NCI-H2227 treated with DMSO at 0.1 percent for 48 hours (cell line): ENCODE measurements at places on chromosomes 11 and 22.

DNA sequence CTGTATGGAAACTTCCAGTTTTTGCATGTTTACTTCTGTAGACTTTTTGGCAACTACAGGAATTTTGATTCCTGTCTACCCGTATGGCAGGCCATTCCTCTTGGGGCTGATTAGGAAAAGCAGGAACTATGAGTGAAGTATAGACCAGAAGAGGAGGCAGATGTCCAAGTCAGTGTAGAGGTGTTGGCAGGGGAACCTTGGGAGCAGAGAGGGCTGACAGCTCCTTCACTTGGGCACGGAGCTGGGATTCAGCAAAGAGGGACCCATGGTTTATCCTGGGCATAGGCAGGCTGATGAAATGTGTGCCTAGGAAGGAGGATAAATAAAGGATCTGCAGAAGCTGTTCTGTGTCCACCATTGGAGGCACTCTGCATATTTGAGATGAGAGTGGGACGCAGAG lies 33.1 kb downstream of the TREH start:
- DNase-seq: no peak

DNA sequence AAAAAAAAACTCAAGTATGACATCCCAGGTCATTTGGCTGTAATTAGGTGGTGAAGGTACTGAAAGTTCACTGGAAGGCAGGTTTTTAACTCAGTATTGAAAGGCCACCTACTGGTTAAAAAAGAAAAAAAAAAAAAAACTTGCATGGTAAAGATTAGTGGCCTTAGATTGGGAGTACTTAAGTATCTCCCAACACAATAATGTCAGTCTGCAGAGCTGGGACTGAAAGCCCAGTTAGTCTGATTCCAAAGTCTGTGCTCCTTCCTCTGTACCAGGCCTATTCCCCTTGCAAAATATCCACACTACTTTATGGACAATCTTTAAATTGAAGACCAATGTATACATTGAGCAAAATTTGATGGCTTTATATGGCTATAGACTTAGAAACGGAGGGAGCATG lies 85.5 kb downstream of the NOX4 start:
- DNase-seq: no peak

- DNase-seq: no peak
These were observed 17.1 kb upstream of the CCT8L2 start for GRCh38 chr22:16609548-16610261.

DNA sequence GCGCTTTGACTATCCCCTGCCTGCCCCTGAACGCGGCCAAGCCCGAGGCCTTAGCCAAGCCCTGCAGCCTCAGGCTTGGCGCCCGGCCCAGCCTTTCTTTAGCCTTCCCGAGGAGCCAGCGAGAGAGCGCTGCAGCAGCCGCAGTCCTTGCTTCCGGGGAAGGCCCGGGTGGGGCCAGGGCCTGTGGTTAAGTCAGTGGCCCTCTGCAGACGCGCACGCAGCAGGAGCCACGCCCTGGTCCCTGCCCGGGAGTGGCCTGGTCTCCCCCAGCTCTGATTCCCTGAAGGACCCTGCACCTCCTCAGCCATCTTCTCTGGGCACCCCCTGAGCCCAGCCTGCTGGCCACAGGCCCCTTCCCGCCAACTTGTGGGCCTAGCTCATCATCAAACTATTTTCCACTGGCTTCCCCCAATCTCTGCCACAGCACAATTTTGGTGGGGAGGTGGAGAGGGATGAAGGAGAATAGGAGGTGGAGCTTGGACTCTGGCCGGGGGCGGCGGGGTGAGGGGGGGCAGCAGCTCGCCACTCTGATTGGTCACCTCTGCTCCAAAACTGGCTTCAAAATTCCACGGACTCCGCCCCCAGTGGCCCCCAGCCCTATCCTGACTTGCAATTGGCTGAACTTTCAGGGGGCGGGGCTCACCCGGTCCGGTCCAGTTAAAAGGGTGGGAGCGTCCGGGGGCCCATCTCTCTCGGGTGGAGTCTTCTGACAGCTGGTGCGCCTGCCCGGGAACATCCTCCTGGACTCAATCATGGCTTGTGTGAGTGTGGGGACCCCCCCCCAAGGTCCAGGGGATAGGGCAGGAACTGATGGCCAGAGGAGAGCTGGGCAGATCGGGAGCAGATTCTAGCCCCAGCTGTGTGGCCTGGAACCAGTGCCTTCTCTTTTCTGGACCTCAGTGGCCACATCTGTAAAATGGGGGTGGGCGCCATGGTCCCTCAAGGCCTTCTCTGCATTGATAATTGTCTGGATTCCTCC lies at the start of gene LGALS1:
TSS of gene LGALS1 (plus strand) at position 686 of the 979 bp plus-strand sequence. CDS start at position 753, 67 bp downstream.
- DNase-seq: peak; percentile 19

DNA sequence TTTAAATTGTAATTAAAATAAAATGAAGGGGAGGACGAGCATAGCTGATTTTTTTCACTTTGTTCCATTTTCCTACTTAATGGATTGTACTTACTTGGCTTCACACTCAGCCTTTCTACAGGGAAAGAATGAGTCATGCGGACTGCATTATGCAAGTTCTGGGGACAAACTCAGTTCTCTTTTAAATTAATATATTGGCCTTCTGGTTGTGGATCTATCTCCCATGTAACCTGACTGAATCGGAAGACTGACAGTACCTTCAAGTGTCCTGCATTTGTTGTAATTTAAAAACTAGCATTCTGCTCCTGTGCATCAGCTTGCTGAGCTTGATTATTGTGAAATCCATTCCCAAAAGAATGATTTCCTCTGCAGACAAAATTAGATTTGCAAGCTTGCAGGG lies 12.2 kb downstream of the OR8D1 start:
- DNase-seq: no peak

DNA sequence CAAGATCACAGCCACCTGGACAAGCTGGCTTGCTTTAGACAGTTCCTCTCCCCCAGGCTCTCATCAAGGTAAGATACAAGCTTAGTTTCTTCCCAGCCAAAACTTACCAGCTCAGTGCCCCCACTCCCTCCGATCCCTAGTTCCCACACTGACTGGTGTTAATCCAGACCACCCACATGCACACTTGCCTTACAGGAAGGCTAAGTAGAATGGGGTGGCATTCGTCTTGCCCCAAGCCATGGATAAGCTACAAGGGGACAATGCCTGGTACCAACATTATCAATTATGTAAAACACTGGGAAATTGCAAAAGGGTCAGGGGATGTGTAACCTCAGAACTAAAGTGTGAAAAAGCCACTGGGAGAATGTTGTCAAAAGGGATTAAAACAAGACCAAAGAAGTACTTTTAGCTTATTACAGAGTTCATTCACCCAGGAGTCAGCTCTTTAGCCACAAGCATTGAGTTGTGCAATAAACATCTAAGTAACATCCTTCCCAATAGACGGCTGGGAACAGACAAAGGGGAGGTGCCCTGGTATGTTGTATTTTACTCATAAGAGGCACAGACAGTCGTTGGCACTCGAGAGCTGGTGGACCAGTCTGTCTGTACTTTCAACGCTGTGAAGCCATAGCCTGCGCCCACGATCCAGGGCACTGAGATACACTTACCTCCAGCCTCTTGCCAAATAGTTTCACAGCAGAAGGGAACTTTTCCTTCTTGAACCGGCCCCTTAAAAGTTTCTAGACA lies 1.1 kb downstream of the DHCR7 start:
- no peak for DNase-seq

DNA sequence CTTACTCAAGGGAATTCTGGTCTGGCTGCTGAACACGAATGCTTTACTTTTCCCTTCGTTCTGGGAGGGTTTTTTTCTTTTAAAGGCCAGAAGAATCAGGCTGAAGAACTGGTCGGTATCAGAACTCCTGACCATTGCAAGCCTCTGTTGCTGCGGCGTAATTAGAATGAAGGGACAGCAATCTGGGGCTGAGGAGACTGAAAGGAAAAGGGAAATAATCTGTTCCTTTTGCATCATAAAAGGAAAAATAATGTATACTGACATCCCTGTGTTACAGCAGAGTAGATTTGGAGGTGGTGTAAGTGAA lies 670 bp downstream of the SC5D start:
- no peak for DNase-seq

DNA sequence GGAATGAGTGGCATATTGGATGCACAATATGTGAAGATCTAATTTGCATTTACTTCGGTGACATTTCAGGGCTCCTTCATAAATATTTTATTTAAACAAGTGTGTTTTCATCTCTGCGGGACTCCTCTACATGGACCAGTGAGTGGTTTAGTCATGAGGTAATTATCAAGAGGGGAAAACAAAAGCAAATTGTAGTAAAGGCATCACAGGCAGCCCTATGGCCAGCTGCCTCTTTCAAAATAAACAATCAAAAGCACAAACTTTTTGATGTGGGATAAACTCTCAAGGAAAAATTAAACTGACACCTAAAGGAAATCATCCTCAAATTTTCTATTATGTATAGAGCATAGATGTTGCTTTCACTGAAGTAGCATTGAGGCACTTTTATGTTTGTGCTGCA lies 6.0 kb downstream of the SYT9 start:
- no peak for DNase-seq

DNA sequence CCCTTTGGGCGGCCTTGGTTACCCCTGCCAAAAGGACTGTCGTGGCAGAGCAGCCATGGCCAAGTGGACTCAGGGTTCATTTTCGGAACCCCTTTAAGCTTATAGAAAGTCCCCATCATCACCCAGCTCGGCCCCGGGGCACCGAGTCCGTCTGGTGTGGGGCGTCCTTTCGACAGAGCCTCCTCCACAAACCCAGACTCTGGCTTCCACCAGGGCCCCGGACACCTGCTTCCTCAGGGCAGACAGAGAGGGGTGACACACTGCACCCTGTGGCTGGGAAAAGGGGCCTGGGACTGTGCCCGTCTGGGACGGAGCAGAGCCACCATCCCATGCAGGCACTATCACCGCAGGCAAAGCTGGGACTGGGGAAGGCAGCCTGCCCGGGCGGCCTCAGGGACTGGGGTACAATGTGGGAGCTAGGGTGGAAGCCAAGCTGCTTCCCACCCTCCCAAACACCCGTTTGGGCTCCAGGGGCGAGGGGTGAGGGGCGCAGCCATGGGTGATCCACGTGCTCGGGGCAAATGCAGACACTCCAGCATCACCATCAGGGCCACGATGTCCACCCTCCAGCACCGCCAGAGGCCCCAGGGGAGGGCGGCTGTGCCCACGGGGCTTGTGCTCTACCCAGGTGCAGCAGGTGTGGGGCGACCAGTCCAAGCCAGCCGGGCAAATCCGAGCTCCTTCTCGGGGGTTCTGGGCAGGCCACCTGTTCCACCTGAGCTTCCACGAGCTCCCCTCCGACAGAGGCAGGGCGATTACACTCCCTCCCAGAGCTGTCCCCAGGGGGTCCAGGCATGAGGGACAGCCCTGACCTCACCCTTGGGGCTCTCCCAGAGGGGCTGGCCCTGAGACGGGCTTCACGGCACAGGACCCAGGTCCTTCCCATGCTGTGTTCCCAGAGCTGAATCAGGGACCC lies 11.7 kb upstream of the MRPL23 start:
- no peak for DNase-seq

GRCh38 chr22:48941033-48941902 lies 886.4 kb downstream of the BRD1 start:
- no peak for DNase-seq

- DNase-seq: no peak
These were observed 514.9 kb downstream of the BUD13 start for GRCh38 chr11:116257883-116258282.

GRCh38 chr11:95989076-95989605 lies 65.2 kb upstream of the MTMR2 start:
- no peak for DNase-seq

DNA sequence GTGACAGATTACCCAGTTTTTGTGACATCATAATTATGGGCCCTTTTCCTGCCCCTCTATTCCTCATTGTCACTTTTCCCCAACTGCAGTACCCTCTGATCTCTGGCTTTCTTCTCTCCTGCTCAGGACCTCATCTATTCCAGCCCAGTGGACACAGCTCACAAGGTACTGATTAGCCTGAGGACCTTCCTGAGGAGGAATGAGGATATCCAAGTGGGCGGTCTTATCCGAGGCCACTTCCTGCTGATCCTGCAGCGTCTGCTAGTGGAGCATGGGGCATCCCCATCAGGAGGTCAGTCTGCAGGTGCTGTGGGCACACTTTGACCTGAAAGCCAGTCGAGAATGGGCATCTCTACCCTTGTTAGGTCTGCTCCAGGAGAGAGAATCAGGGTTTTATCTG lies 24.5 kb upstream of the CCDC134 start:
- no peak for DNase-seq

DNA sequence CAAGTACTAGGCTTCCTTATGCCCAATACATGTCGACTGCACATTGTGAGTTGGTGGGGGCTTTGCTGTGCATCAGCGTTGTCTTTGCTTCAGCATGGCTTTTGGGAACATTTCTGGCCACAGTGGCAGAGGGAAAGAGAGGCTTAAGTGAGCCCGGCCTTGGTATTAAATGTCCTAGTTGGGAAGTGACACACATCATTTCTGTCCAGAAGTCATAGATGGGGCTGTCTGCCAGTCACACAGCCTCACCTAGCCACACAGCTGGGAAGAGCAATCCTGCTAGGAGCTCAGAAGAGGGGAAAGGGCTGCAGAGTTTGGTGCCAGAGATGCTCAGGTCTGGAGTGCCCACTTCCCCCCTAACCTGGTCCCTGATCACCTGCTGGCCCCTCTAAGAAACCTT lies 27.6 kb downstream of the TREH start:
- no peak for DNase-seq

- no peak for DNase-seq
These were observed 1224.7 kb downstream of the BRD1 start for GRCh38 chr22:48602805-48603518.

DNA sequence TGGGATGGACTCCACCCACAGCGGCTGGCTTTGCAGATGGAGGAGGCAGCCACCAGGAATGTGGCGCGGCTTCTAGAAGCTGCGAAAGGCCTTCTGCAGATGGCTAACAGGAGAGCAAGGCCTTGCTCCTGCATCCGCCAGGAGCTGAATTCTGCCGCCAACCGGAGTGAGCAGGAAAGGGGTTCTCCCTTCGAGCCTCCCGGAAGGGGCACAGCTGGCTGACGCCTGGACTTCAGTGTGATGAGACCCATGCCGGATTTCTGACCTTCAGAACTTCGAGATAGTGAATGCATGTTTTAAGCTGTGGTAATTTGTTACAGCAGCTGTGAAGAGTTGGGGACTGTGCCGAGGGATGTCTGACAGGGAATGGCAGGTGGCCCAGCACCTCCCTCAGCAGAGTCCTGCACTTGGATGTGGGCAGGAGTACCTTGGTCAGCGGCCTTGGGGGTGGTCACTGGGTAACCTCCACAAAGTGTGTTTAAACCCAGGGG lies 7.7 kb downstream of the TBC1D22A start:
- no peak for DNase-seq

GRCh38 chr11:126647735-126648134 lies 292.2 kb downstream of the ST3GAL4 start:
- no peak for DNase-seq

GRCh38 chr11:10797531-10797930 lies 11.2 kb downstream of the EIF4G2 start:
- no peak for DNase-seq

DNA sequence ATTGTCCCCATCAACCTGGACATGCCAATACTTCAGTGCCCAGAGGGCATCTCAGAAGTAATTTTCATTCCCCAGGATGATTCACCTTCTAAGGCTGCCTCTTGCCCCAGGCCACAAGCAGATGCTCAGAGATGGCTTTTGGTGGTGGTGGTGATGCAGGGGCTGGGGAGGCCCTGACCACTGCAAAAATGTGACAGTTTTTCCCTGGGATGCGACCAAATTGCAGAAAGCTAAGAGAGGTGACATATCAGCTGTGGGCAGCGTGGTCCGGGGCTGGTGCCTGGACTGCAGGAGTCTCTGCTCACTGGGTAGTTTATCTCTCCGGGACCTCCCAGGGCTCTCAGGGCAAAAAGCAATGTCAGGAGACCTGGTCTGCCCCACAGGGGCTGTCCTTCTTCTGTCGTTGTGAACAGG lies 39.7 kb upstream of the ACCSL start:
- no peak for DNase-seq

- DNase-seq: no peak
These were observed 1.4 kb downstream of the VPREB1 start for GRCh38 chr22:22245935-22246525.

GRCh38 chr11:65378208-65378927 lies 4.1 kb downstream of the SLC25A45 start:
- no peak for DNase-seq
